ENCODE measurements at places on chromosomes 11 and 22.

- DNase-seq = no peak
Observed at GRCh38 chr22:25829808-25830777, 88.1 kb downstream of the MYO18B start.

- DNase-seq = no peak
Observed at GRCh38 chr22:50531546-50531961, 1.7 kb upstream of the TYMP start.

- DNase-seq = no peak
Observed at GRCh38 chr11:17778956-17779860, 44.6 kb downstream of the KCNC1 start.

GRCh38 chr11:47852053-47852452 lies 3.9 kb upstream of the NUP160 start:
- no peak for DNase-seq

- DNase-seq = no peak
Observed at GRCh38 chr11:112004389-112004788, 20.8 kb upstream of the DLAT start.

DNA sequence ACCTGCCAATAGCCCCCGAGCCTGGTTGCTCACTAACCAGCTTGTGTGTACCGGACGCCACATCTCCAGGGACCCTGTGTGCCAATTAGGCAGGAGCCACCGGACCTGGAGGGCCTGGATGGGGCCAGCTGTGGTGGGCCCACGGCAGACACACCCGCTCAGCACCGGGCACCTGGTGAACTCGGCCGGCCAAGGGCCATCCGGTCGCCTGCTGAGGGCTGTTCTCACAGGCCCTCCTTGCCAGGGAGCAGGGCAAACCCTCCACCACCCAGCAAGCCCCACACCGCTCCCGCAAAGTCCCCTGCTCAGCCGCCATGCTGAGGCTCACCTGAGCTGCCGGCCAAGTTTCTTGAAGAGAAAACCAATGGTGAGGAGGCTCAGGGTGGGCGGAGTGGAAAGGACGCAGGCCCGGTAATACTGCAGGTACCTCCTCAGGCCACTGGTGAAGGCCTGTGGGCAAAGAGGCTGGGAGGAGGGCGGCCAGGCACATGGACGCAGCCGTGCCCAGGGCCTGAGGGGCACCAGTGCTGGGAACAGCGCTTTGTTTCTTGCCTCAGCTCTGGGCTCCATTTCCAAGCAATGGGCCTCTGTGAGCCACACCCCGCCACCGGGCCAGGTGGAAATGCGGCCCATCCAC lies 17.1 kb downstream of the TUBGCP6 start:
- no peak for DNase-seq

DNA sequence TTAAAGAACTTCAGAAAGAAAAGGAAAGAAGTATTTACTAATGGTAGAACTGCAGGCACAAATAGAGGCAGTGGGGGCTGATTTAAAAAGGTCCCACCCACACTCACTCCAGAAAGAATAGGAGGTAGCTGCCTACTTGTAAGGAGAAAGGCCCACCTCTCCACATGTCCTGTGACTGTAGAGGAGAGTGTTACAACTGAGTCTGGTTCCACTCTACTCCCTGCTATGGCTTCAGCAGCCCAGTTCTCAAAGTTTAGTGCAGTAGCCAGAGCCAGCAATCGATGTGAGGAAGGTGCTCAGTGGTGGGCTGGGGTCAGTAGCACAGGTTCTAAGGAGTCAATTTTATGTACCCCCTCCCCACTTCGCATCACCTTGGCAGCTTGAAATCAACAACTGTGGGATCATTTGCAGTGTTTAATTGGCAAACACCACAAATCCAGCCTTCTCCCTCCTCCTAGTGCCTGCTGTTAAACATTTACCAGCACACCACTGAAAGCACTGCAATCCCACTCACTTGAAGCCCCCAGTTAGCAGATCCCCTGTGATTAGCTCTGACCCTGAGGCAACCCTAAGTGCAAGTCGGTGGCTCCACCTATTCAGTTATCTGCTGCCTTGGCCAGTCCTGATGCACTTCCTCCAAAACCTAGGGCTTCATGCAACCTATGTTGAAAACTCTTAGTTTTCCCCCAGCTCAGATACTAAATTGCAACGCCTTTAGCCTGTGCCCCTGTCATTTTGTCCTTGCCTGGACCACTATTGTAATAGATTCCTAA lies 146.6 kb downstream of the BBOX1 start:
- DNase-seq = no peak

GRCh38 chr22:39309881-39310714 lies 9.3 kb downstream of the RPL3 start:
- DNase-seq = no peak

- no peak for DNase-seq
Observed at GRCh38 chr11:105740164-105740903, 130.5 kb downstream of the GRIA4 start.

GRCh38 chr11:134071766-134072402 lies 3.0 kb downstream of the JAM3 start:
- DNase-seq = no peak

- DNase-seq = no peak
Observed at GRCh38 chr22:37930952-37931440, 22.4 kb downstream of the C22orf23 start.

DNA sequence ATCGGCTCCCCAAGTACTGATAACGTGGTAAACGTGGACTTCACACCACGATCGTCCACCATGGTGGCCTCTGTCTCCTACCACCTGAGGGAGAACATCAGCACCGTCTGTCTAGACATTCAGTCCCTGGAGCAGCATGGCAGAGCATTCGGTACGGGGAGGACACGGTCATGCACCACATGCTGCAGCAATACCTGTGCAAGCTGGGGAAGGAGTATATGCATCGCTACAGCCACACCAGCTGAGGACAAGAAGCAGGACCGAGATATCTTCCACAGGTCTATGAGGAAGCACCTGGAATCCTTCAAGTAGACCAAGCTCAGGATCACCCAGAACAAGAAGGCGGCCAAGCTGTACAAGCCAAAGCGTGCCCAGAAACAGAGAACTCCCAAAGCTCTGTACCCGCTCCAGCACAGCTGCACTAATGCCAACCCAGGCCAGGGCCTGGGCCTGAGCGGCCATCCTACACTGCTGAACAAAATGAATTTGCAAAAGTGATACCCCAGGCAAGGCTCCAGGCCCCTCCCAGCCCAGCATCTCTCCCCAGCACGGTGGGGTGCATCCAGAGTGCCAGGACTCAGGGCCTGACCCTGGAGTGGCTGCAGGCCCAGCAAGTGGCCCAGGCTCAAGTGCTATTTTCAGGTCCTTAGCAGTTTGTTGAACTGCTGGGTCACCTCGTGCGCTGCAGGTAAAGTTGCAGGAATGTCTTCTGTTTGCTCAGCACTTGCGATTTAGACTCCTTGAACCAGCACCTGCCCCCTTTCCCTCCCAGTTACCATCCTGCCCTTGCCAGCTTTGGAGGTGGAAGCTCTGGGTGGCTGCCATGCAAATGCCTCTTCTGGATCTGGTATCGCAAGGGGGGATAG lies 119.3 kb upstream of the SERPIND1 start:
- DNase-seq = no peak

- no peak for DNase-seq
Observed at GRCh38 chr22:27397036-27397953, 404.3 kb downstream of the MN1 start.

DNA sequence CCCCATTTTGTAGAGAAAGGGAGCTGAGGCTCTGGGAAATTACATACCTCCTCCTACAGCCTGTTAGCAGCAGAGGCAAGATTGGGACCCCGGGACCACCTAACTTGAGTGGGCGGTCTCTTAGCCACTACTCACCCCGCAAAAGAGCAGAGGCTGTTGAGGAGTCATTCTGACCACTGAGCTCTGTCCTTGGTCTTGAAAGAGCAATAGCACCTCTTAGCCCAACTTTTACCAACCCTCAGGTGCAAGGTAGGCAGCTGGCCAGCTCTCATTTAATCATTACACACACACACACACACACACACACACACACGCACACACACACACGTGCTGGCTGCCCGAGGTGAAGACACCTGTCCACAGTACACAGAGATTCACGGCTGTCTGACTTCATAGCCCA lies 115.8 kb upstream of the ASPHD2 start:
- DNase-seq = no peak

DNA sequence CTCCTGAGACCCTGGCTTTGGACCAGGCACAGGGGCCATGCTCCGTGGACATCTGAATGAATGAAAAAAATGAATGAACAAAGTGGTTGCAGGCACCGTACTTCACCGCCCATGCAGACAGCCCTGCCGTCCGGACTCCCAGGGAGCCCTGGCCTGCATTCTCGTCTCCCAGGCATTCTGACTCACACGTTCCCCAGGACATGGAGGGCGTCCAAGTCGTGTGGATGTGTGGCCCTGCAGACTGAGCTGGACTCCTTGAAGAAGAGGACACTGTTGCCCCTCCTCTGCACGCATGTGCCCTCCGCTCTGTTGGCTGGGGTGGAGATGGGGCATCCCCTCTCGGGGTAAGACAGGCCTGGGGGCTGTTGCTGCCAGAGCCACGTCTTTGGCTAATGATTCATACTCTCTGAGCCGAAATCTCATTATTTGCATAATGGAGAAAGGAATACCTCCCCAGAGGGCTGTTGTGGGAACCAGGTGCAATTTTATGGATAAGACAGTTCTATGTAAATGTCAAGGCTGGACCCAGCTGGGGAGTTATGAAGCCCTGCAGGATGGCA lies 49.7 kb downstream of the RTL6 start:
- no peak for DNase-seq

- DNase-seq = no peak
Observed at GRCh38 chr22:17674152-17674551, 35.6 kb downstream of the BCL2L13 start.

- no peak for DNase-seq
Observed at GRCh38 chr22:25083807-25084200, 115.9 kb upstream of the CRYBB3 start.

GRCh38 chr11:15867871-15868270 lies 488.5 kb downstream of the SOX6 start:
- no peak for DNase-seq

GRCh38 chr11:130159139-130159538 lies 443 bp upstream of the ST14 start:
- DNase-seq = no peak

DNA sequence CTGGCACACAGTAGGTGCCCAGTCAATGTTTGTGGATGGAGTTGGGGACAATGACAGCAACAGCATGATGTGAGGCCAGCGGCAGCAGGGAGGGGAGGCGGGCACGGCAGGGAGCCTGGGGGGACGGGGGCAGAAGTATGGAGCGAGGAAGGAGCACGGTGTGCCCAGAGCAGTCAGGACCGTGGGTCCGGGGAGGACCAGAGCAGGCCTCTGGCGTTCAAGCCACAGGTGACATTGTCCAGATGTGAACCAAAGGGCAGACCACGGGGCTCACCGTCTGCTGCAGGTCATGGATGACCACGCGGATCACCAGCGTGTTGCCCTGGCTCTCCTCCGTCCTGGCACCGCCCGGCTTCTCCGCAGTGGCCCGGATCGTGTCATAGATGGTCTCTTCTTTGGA lies 105.5 kb downstream of the SHANK2 start:
- no peak for DNase-seq

DNA sequence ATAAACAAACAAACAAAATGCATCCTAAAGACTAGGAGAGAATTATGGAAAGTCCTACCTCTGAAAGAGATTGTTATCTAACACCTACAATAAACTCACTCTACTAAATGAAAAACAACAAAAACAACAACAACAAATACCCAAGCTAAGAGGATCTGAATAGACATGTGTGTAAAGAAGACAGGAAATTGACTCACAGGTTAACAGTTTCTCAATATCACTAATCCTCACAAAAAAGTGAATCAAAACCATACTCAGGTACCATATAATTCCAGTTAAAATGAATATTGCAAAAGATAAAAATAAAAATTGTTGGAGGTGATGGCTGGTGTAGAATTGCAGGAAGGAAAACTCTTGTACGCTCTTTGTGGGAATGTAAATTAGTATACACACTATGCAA lies 110.4 kb upstream of the TOP3B start:
- no peak for DNase-seq

DNA sequence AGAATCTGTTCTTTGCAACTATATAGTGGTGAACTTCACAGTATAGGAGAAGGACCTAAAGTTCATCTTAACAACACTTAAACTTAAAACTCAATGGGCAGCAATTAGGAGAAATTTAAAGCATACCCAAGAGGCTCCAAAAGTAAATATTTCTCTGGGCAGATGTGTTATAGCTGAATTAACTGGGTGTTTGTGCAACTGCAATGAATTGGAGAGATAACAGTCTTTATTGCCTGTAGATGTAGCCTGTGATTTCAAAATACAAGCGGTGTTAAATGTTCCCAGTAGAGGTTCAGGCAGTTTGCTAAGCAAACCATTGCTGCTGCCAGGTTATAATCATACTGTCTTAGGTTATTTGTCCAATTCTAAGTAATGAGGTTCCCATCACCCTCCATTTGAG lies 294.1 kb upstream of the MTNR1B start:
- DNase-seq = no peak

DNA sequence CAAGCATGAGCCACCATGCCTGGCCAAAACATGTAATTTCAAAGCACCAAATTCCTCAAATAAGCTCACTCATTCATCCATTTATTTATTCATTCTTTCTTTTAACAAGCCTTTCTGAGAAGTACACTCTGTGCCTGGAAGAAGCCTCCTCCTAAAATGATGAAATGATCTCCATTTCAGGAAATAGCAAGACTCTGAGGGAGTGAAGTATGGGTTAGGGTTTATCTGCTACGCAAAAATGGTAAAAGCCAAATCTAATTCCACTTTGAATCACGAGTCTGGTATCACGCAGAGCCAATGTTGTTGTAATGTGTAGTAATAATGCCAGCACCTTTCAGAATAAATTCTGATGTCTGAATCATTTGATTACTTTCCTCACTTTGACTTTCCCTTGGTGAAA lies 1041.8 kb downstream of the LRRC4C start:
- DNase-seq = no peak

GRCh38 chr11:65853246-65853979 lies 4.6 kb downstream of the CFL1 start:
- DNase-seq = no peak

GRCh38 chr11:63896071-63896470 lies 20.9 kb downstream of the RCOR2 start:
- DNase-seq = no peak

- no peak for DNase-seq
Observed at GRCh38 chr22:46671824-46672432, 51.7 kb downstream of the GRAMD4 start.

- DNase-seq = no peak
Observed at GRCh38 chr11:65708451-65708850, 3.6 kb upstream of the KAT5 start.

GRCh38 chr11:121035169-121035755 lies 11.4 kb downstream of the TBCEL start:
- no peak for DNase-seq

- DNase-seq = no peak
Observed at GRCh38 chr11:77278595-77279506, 22.6 kb downstream of the GDPD4 start.

DNA sequence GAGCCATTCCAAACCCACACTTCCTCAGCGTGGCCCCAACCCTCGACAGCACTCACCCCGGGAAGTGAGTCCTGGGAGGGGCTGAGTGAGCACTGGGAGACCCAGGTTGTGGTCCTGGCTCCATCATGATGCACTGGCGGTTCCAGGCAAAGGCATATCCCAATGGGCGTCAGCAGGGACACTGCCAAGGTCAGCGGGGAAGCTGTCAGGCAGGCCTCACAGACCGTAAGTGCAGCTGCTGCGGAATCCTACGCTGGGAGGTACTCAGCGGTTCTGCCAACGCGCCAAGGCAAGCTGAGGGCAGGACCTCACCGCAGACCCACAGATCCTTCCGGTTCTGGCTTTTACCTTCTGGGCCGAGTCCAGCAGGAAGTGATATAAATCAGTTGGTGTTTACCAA lies 1.4 kb upstream of the GAL3ST1 start:
- DNase-seq = no peak

Measured in NCI-H510A (cell line).